ENCODE measurements at places on chromosomes 1 and 21. TPM values are rescaled to one million over a fixed set of nuclear protein-coding genes. Genes with fewer than 3 reads are reported as not detected.

The ANKRD34A gene
- total RNA-seq = 0.18 TPM

The FCRLB gene
- total RNA-seq = 0.18 TPM

The SIM2 gene
- not detected for total RNA-seq

The DEPDC1 gene
- total RNA-seq = 14.7 TPM

The MFAP2 gene
- 38.1 TPM for total RNA-seq

The IFI44L gene
- total RNA-seq = 2.3 TPM

The CLCA1 gene
- total RNA-seq = not detected

The OR2L5 gene
- total RNA-seq = not detected

The FCRL2 gene
- total RNA-seq = not detected

The SMAP2 gene
- 26.4 TPM for total RNA-seq

The PDE4B gene
- total RNA-seq = 10.5 TPM

The C1orf210 gene
- total RNA-seq = not detected

The OR10J5 gene
- total RNA-seq = not detected

The LRRN2 gene
- under 0.01 TPM for total RNA-seq
